NCI-H1417 treated with DMSO at 0.1 percent for 48 hours (cell line): ENCODE measurements at places on chromosomes 2 and 18.

- no peak for DNase-seq
Observed at GRCh38 chr2:146544701-146545100, 1300.1 kb upstream of the ACVR2A start.

GRCh38 chr18:3345452-3345851, 83.5 kb downstream of the MYL12B start:
- DNase-seq = no peak

DNA sequence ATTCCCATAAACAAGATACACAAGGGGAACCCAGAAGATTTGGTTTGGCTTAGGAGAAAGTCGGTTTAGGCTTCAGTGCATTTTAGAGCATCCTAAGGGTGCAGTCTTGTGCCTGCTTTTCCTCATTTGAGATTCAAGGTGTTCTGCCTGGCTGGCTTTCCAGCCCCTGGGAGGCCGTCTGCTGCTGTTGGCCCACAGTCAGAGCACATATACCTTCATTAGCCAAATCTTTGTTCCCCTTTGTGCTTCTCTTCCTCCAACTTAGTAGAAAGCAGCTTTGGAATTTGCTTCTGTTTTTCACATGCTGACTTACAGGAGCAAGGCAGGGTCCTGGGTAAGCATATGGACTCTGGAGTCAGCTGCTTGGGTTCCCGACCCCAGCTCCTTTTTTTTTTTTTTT, 477.1 kb upstream of the TCF4 start:
- DNase-seq = no peak

GRCh38 chr2:30234180-30234971, 3.0 kb downstream of the LBH start:
- no peak for DNase-seq

DNA sequence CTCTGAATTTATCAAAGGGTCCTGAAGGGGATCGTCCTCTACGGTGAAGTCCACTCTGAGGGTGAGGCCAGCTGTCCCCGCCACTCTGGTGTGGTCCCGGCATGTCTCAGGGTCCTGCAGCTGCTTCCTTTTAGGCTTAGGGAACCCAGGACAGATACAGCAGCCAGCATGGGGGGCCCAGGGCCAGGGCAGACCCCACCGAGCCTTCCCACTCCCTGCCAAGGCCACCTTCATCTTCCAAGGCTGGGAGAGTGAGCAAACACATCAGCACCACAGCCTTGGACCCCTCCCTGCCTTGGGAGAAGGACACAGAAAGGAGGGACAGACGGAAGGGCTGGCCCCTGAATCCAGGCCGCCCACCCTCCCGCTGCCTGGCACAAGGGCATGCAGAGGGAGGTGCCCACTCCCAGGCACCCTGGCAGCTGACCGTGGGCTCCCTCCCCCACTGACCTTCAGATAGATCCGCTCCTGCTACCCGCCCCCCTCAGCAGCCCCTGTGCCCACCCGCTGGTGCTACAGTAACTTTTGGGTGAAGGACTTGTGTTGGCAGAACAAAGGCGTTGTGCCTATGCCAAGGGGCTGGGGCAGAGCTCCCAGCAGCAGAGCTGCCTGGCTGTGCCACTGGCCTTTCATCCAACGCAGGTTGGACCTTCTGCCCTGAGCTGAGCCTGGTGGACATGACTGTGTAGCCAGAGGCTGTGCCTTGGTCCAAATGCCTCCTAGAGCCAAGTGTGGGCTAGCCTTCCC, 7.6 kb downstream of the CYP26B1 start:
- no peak for DNase-seq

DNA sequence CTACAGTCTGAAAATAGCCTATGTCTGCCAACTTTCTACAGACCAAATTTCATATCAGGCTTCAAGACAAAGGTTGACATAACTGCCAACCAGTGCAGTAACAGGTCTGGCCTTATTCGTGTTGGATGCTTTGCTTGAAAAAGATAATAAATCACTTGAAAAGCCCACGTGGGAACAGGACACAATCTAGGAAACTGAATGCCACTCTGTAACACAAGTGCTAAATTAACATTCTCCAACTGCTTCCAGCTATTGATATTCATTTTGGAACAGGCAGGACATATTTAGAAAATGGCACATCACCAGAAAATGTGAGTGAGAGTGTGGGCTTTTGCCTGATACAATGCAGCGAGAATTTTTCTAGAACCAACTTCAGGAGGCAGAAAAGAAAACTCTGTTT, 165.9 kb upstream of the CCDC150 start:
- DNase-seq = no peak

DNA sequence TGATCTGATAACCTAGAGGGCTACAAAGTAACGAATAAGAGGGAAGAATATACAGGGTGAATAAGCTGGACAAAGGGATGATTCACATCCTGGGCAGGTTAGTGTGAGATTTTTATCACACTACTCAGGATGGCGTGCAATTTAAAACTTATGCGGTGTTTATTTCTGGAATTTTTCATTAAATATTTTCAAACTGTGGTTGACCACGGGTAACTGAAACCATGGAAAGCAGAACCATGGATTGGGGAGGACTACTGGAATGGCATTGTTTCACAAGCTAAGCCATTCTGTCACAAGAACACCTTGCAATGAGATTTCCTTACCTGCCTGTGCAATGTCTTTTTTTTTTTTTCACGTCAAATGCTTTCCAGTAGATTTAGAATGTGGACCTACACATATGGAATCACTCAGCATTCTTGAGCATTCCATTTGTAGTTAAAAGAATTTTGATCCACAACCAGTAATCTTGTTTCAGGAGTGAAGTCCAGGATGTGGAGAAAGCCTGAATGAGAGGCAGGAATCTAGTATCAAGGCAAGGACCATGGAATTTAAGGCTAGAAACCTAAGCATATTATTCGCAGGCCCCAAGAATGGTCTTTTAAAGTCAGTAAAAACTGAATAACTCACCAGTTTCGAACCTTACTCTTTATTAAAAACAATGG, 8.0 kb upstream of the CDK15 start:
- DNase-seq = no peak

DNA sequence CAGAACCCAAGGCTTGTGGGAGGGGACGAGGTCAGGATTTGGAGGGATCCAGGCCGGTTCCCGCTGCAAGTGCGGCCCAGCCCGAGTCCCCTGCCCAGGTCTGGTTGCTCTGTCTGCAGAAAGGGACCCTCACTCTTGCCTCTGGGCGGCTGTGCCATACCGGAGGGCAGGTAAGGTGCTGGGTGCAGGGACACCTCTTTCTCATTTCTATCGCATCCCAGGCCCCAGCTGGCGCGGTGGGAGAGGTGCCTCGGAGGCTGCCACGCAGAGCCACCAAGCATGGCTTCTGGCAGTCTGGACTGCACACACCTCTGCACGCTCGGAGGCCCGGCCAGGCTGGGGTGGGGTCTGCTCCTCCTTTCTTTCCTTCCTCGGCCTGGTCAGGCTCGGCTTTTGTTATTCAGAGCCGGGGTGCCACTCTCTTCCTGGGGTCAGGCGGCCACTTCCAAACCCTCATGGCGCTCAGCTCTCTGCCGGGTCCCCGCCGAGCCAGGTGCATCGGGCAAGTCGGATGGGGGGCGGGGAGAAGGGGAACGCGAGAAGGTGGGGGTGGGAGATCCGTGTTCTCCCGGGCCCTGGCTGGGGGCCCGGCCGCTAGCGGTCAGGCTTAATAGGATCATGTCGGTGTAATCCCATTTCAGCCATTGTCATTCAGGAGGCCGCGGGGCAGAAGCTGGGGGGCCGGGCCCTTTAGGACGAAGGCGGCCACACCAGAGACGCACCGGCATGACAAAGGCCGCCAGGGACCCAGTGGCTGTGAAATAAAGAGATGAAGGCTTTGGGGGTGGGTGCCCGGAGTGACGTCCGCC, 9.0 kb downstream of the GBX2 start:
- no peak for DNase-seq

DNA sequence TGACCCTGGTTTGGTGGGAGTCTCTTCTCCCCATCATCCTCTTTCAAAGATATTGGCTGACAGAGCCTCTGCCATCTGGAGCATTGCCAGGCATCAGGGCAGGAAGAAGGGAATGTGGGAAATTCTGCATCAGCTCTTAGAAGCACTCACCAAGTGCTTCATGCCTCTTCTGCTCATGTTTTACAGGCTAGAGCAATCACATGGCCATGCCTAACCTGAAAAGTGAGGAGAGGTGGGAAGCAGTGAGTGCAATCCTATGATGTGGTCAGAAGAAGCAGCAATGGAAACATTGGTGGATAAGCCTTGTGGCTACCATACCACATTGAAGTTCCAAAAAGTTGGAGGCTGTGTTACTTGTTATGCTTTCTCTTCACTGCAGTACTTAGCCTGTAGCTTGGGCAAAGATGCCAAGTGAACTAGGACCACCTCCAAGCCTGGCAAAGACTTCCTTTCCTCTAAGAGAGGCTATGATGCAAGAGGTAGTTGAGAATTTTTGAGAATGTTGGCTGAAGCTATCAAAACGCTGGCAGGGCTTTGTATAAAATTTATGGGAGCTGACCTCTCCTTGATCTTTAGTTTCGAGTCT, 64.1 kb downstream of the BCL2L11 start:
- DNase-seq = no peak

DNA sequence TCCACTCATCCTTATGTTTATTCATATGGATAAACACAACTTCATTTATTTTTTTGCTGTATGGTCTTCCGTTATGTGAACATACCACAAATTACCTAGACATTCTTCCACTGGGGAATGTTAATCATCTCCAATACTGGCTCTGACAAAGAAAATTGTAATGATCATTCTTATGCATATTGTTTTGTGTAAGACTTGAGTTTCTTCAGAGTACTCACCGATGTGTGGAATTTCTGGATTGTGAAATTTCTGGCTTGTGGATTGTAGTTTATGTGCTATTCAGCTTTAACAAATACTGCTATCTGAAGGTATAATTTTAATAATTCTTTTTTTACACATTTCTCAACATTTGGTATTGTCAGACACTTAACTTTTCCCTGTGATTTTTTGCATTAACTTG, 212.2 kb upstream of the THUMPD2 start:
- no peak for DNase-seq

DNA sequence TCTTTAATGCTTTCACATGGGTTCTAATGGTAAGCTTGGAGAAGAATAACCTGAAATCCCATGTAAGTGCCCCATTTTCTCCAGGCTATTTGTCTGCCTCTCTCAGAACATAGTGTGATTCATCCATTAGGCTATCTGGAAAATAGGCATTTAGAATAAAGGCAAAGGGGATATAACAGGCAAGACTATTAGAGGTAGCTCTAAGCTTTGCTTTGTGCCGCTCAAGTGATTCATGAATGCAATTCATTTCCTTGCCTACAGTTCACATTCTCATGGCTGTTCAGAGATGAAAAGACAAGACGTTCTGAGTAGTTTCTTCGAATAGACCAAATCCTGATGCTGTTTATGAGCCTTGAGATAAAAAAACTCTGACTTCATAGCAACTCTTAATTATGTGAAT, 101.7 kb downstream of the ANKRD44 start:
- no peak for DNase-seq

- no peak for DNase-seq
Observed at GRCh38 chr2:67574230-67574629, 177.1 kb downstream of the ETAA1 start.

GRCh38 chr2:113200236-113200635, 26.5 kb downstream of the PSD4 start:
- no peak for DNase-seq

- no peak for DNase-seq
Observed at GRCh38 chr2:180573951-180574350, 406.5 kb upstream of the UBE2E3 start.

- DNase-seq = no peak
Observed at GRCh38 chr2:49770919-49771318, 616.6 kb upstream of the FSHR start.

DNA sequence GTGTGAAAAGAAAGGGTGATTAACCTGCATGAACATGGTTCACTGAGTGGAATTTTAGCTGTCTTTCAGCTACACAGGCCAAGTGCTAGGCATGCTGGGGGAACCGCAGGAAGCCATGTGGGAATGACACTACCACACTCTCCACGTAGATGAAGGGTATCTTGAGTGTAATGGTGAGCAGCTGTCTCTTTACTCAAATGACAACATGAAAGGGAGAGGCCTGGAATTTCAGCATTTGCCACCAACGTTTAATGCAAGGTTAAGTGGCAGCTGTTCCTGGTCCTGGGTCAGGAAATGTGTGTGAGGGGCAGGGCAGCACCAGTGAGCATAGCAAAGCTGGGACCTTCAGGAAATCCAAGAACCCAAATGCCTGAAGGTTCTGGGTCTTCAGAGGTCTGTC, 588.4 kb downstream of the SLC4A3 start:
- no peak for DNase-seq

DNA sequence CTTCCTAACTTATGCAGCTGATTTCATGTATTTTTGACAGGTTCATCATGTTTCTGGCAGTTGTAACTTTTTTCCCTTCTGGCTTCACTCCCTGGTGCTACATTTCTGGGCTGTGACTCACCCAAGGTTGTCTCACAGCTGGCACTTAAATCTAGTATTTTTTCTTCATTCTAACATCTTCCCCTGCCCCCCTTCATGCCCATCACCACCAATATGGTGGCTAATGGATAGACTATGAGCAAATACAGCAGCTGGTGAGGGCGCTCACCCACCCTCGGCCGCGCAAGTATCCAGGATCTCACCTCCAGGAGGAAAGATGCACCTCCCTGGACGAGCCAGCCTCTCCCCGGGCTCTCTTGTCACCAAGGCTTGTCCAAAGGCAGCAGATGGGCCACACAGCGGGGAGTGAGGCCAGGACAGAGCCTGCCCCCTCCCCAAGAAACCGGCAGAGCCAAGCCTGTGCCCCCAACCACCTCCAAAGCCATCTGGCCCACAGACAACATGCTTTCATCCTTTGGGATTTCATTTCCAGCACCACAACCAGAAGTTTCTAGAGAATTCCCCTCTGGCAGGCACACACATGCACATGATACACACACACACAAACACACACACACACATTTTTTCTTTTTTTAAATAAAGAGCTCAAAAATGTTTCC, 39.1 kb downstream of the ATOH8 start:
- no peak for DNase-seq

DNA sequence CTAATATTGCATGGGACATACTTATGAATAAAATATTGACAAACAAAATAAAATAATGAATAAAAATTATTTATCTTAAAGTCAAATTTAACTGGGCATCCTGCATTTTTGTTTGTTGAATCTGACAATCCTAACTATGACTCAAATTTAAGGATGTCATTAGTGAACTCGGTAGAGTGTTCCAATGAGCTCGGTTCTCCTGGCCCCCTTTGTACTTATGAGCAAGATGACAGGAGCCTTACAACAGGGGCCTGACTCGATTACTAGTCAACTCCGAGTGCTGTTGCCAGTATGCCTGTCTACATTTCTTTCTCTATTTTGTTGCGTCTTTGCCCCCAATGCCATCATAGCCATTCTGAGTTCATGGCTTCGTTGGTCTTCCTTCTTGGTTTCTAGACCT, 40.3 kb downstream of the HRH4 start:
- no peak for DNase-seq

DNA sequence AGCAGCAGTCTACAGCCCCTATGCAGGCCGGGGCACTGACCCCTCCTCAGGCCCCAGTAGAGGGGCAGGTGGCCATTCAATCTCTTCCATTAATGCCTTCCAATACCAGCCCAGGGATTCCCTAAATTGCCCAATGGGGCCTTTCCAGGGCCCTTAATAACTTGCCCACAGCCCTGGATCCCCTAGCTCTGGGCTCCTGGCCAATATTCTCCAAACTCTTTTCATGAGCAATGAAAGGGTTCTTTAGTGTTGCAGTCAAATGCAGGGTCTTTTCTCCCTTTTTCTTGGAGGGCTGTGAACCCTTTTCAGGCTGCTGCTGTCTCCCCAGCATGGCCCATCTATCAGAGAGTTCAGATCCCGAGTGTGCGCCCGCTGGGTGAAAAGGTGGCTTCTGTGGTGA, 41.3 kb upstream of the SLC1A4 start:
- no peak for DNase-seq

GRCh38 chr2:4884117-4884571, 808.0 kb upstream of the SOX11 start:
- DNase-seq = no peak
